ENCODE measurements at places on chromosomes 16 and 17. TPM values are rescaled to one million over a fixed set of nuclear protein-coding genes. Genes with fewer than 3 reads are reported as not detected.

GRCh38 chr17:60138769-60139437 is 10.9 kb upstream of the CA4 start:
- no peak for DNase-seq

DNA sequence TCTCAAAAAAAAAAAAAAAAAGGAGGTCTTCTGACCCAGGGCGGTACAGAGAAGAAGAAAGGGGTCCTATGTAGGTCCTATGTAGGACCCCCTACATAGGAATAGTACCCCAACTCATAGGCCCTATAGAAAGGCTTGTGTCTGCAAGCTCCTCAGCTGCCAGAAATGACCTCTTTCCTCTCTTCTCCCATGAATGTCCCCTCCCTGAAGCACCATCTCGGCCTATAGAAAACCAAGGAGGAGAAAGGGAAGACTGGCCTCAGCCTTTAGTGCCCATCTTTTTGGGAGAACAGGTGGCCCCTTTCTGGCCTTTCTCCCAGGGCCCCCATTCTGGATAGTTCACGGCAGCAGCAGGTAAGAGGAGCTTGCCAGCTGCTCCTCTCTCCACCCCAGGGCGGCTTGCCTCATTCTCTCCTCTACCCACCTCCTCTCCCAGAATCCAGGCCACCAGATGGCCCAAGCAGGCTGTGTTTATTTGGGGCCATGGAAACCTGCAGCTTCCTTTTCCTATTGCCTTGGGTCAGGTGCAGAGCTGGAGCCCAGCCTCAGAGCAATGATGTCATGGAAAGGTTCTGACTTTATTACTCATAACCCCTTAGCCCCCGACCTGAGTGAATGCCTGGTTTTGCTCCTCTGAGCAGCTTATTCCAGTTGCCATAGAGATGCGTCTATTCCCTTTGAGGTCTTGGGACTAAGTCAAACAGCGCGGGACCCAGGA is 1.6 kb upstream of the MRPL58 start:
- DNase-seq, result no peak

DNA sequence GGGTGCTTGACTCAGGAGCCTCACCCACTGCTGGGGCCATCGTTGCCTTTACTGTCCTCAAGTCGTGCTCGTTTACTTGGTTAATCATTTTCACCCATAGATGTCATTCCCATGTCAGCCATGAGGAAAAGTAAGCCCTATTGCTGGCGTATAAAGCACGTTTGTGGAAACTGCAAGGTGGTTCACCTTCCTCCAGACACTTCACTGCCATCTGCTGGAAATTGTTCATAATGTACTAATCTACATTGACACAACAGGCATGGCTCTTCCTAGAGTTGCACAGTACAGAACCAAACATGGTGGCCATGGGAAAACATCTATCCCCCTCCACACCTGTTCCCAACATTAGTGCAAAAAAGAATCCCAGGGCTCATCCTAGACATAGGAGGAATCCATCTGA is 116.6 kb downstream of the ZNF18 start:
- DNase-seq, result no peak

Gene LGALS9C
- not detected for total RNA-seq

- peak; percentile 95 for DNase-seq
These were observed at the start of gene UBE2O for GRCh38 chr17:76452660-76453430. TSS of gene UBE2O (minus strand) at chr17:76453152. CDS start at chr17:76453141, 11 bp downstream.

DNA sequence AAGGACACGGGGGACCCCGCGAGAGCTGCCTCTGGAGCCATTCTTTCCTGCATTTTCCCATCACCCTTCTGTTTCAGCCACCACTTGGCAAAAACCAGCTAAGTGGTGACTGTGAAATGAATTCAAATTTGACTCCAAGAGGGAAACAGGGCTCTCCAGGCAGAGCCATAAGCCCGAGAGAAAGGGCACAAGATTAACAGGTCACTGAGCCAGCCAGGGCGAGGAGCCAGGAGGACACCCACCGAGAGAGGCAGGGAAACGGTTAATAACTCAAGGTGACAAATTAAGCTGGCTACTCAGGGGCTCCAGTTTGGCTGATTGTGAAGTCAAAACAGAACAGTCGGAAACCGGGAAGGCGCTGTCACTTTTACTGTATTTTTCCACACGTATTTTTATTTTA is 67.8 kb upstream of the SOX9 start:
- no peak for DNase-seq
